NCI-H187 (cell line): ENCODE measurements at places on chromosomes 1 and 21.

- DNase-seq: no peak
Measured at GRCh38 chr1:213968146-213968825, 19.5 kb upstream of the PROX1 start.

GRCh38 chr1:222210776-222211175 lies 337.1 kb downstream of the HHIPL2 start:
- DNase-seq: no peak

- no peak for DNase-seq
Measured at GRCh38 chr1:6762060-6762459, 23.2 kb upstream of the CAMTA1 start.

DNA sequence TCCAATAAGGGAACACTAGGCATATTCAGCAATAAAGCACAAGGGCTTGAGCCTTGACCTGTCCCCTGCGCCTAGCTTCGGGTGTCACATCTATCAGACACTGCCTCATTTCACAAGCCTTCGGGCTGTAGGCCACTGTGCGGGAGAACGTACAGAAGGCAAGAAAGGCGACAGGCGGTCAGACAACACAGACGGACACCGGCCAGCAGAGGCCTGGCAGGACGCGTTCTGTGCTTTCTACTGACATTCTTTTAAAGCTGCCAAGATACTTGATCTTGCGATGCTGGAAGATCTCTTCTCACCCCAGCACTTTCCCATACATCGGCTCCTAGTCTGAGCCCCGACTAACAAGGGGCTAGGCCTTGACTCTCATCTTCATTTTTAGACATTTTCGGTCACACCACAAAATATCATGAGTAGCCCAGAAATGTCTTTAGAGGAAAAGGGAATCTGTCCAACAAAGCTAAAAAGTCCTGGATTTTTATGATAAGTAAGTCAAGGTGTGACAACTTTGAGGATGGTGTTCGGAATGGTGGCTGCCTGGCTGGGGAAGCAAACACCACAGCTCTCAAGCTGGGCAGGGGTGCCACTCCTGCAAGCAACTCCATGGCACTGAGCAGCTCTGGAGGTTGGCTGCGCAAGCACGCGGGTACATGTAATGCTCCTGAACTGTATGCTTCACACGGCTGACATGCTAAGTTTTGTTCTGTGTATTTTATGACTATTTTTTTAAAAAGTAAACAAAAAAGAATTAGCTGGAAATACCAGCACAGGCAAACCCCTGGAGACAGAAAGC lies 18.7 kb downstream of the RIPK4 start:
- no peak for DNase-seq

DNA sequence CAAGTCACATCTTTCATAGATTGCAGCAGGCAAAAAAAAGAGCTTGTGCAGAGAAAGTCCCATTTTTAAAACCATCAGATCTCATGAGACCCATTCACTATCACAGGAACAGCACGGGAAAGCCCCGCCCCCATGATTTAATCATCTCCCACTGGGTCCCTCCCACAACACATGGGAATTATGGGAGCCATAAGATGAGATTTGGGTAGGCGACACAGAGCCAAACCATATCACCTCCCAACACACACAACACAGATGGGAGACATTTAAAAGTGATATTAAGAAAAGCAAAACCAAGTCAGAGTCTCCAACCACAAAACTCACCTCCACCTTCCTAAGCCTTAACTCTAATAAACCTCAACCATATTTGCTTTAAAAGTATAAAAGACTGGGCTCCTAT lies 61.5 kb upstream of the TIAM1 start:
- DNase-seq: no peak

DNA sequence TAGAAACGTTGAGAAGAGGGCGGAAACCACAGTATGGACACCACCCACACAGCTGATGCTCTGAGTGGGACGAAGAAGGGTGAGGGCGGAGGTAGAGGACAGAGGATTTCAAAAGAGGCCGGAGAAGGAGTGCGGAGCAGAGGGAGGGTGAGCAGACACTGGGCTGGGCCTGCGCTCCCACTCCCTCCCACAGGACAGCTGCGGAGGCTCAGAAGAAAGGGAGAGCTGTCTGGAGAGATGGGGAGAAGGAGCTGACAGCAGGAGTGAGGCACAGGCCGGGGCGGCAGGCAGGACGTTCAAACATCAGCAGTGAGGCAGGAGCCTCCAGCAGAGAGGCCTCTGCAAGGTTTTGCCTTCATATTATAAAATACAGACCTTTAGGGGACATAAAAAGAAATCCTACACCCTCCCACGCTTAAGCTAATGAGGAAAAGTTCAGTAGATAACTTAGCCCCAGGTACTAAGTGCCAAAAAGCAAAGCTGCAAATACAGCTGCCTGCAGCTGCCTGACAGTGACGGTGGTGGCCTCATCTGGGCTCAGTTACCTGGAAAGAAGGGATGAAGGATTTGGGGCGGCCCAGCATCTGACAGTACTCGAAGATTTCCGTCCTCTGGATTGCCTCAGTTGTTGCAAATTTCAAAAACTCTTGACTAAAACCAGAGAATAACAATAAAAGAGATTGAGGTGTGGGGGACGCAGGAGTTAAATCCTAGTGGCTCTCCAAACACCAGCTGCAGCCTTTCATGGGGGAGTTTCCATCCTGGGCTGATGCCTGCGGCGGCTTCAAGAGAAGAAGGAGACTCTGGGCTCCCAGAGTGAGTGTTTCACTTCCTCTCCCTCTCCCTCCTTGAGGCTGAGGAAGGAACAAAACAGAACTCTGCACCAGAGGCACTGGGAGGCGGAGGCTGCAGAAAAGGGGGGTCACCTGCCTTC lies 25.6 kb downstream of the SEC16B start:
- DNase-seq: no peak

GRCh38 chr1:157574836-157575235 lies 22.5 kb upstream of the FCRL5 start:
- DNase-seq: no peak

DNA sequence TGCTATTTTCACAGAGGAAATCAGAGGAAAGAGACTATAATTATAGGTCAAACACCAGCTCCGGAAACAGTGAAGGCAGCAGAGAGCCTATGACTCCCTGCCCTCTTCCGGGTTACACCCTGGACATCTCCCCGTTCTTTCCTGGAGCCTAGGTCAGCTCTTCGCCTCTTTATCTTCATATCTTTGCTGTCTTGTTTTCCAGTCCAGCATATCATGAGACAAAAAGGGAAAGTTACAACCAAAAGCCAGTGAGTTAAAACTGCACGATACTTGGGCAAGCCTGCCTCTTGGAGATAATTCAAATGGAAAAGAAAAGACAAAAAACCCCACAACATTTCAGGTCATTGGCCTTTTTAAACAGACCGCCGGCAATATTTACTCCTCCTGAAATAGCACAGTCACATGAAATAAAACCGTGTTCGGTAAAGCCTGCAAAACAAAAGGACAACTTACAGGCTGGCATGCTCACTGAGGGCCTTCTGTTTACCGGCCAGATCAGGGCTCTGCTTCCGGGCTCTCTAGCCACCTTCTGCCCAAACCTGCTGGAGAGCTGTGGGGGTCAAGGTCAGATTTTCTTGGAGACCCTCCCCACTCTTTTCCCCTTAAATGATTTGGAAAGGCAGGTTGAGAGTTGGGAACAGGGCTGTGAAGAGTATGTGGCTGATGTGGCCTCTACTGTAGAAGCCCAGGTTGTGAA lies 42.8 kb upstream of the PPP2R5A start:
- DNase-seq: no peak
